ENCODE measurements at places on chromosomes 2 and 18.
A peak's percentile ranks its signal among the peaks of the same experiment; 100 is the strongest.

DNA sequence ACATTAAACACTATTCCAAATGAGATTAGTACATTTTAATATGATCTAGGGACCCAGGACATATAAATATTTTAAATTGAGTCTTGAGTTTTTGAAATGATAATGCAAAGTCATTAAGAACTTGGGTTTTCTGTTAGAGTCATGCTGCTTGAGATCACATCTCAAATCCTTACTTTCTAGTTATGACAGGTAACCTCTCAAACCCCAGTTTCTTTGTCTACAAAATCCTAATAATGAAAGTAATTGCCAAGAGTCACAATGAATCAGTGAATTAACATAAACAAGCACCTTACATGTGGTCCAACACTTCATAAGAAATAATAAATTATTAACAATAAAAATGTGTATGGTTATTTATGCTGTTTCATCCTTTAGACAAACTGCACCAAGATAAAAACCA, 607.6 kb downstream of the LRP1B start:
- no peak for DNase-seq

DNA sequence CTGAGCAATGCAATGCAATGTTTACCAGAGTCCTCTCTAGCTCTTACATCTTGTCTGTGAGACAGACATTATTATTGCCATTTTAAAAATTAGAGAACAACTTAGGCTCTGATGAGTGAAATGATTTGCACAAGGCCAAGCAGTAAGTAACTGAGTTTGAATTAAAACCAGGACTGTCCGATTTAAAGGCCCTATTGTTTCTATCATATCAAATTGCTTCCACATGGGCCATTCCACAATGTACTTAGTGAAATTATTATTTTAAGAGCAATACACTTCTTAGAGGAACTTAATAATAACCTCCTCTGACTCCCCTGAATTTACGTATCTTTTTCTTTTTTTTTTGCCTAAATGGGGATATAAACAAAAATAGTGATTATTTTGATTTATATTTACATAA, 64.6 kb downstream of the PLCL1 start:
- peak; percentile 24 for DNase-seq

- no peak for DNase-seq
These were observed 121.1 kb upstream of the PID1 start for GRCh38 chr2:229392196-229392595.

- DNase-seq = peak; percentile 60
These were observed 11.6 kb upstream of the HNMT start for GRCh38 chr2:137952586-137953129.

DNA sequence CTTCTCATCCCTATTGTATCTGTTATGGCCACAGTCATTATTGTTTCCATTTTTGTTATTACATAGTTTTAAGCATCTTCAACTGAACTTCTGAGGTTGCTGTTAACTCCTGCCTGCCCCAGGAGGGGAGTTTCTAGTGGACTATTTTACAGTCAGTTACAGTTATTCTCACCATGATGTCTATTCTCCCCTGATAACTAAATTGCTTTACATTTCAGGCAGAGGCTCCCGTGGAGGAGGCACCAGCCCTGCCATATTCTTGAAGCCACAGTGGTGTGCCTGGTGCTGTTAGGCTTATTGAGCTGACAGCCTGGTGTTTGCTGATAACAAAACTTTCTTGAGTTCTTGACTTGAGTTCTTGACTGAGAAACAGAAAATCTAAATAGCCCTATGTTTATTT, 256.4 kb downstream of the TFCP2L1 start:
- DNase-seq = no peak

GRCh38 chr2:105129722-105130232, 91.9 kb downstream of the MRPS9 start:
- DNase-seq = no peak

- DNase-seq = no peak
These were observed 23.1 kb upstream of the TFPI start for GRCh38 chr2:187577310-187577709.

- DNase-seq = no peak
These were observed 112.0 kb upstream of the SLC66A3 start for GRCh38 chr2:11043245-11043644.

DNA sequence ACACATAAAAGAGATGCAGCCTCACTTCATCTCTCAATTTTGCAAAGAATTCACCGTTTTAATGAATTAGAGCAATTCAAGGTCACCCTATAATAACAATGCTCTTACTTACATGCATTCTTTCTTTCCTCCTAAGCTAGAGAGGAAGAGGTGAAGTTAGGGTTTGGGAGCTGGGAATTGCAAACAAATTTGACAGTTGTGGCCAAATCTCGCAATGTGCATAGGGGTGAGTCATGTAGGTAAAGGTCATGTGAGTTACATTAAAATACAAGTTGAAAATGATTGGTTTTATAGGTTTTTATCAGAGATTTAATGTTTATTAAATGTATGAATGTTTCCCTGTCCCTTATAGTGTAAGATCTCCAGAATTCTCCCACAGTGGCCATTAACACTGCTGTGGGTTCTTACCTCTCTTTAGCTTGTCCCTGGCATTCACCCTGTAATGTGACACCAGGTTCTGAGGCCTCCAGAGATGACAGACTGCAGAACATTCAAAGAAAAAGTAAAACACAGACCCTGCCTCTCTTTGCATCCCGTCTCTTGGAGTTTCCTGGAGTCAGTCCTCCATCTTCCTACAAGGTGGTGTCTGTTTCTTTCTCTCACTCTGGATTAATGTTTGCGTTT, 53.7 kb upstream of the LGALSL start:
- DNase-seq = no peak

DNA sequence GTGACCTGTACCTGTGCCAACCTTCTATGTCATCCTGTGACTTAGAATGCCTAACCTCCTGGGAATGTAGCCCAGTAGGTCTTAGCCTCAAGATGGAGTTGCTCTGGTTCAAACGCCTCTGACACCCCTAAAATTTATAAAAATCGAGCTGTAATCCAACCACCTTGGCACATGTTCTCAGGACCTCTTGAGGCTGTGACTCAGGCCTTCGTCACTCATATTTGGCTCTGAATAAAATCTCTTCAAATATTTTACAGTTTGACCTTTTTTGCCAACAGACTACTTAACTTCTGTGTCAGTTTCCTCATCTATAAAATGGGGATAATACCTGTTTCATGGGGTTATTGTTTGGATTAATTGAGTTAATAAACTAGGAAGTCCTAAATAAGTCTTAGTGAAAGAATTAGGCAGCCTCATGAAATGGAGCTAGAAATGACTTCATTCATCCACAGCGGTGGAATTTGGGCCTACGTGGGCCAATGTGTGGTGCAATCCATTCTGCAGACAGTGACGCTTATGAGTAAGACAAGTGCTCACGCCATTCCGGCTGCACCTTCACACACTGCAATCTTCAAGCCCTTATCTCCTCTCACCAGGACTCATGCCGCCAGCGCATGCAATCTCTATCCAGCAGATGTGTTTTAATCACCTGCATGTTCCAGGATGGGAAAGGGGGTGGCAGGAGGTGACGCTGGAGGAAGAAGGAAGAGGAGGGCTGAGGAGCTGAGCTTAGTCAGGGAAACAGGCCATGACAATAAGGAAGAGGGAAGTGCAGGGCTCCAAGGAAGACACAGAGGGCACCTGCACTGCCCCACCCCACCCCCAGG, 2.0 kb upstream of the UBE2F start:
- DNase-seq = no peak

DNA sequence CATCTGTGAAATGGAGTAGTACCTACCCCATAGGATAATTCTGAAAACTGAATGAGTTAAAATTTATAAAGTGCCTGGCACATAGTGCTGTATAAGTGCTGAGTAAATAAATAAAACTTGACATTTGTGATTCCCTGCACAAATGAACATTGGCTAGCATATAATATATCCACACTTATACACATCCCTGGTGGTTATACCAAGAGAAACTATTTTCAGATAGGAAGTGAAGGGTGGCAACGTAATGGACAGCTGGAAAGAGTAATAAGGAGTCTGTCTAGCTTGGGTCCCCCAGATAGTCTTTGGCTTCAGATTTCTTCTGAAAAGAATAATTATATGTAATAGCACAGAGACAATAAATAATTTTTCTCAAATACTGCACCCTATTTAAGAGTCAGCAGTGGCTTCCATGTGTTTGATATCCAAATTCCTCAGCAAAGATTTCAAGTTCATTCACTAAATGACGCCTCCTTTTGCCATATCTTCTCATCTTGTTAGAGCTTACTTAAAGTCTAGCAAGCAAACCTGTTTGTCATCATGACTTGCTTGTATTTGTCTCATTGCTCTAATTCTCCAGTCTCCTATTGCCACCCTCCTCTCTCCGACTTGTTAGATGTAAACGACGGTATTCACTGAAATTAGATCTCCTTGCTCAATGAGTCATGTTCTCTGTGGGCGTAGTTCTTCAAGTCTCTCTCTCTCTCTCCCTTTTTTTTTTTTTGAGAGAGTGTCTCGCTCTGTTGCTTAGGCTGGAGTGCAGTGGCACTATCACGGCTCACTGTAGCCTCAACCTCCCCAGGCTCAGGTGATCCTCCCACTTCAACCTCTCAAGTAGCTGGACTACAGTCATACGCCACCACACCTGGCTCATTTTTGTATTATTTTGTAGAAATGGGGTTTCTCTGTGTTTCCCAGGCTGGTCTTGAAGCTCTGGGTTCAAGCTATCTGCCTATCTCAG, 8.7 kb upstream of the ADGRF3 start:
- DNase-seq = peak; percentile 79

DNA sequence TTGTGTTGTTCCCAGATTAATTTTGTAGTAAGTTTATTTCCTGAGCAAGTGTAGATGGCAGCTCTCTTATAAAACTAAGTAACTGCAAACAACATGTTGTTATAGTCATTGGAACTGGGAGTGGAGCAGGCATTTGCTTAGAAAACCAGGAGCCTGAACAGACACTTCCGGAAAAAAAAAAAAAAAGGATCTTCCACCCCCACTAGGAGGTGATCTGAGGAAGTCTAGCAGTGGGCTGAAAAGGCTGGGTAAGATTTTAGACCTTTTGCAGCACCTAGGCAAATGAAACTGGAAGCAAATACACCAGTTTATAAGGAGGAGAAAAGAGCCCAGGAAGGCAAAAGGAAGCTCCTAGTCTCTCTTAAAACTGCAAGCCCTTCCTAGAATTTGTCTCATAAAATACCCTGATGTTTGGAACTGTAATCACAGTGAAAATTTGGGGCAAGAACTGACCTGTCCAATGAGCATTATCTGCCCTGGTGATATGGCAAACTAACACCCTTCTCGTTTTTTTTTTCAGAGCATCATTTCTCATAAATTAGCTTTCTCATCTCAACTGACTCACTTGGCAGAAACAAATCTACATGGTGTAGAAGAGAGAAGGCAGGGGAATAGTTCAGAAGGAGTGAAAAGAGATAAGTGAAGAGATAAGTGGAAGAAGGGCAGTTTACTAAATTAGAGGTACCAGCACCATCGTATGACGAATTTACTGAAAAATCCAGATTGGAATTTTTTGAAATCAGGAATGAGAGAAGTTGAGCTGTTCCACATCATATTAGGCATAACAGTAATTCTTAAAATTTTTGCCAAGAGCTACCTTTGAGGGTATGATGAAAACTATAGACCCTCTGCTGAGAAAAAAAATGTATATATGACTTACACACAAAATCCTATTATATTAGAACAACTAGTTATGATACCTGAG, 4.2 kb upstream of the CCNYL1 start:
- no peak for DNase-seq

GRCh38 chr2:29044459-29044858, 29.9 kb downstream of the PCARE start:
- no peak for DNase-seq

GRCh38 chr2:181738074-181738473, 57.8 kb upstream of the NEUROD1 start:
- no peak for DNase-seq

GRCh38 chr18:9354256-9354655, 19.7 kb downstream of the TWSG1 start:
- no peak for DNase-seq

- DNase-seq = no peak
These were observed 39.4 kb downstream of the TMEM18 start for GRCh38 chr2:637804-638203.

GRCh38 chr2:52698408-52698807, 1069.2 kb upstream of the CHAC2 start:
- DNase-seq = no peak

DNA sequence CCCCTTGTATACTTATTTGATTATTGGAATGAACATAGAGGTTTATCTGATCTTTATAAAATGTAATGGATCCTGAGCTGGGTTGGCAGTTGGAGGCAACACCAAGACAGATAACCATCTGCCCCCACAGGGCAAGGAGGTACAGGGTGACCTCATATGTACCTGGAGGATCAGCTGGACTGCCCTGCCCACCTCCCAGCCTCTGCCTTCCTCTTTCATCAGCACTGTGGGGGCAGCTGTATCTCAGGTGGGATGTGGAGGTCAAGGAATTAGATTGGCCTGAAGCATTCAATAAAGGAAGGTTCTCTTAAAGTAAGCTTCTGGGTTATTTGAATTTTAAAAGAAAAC, 92.6 kb downstream of the LYPD6 start:
- no peak for DNase-seq

- DNase-seq = peak; percentile 26
These were observed 37.3 kb upstream of the BMP10 start for GRCh38 chr2:68908392-68908970.

DNA sequence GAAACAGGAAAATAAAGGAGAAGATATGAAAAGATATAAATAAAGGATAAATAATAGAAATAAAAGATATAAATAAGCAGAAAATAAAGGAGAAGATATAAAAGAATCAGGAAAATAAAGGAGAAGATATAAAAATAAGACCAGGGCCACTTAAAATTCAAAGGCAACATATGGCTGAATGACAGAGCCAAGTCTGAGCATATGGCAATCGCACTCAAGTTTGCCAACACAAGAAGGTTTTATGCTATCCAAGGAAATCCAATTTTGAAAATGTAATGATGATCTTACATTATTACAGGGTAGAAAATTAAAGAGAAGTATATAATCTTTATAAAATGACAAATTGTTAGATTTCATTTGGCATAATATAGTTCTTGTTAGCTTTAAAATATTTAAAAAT, 33.6 kb downstream of the USP40 start:
- no peak for DNase-seq

DNA sequence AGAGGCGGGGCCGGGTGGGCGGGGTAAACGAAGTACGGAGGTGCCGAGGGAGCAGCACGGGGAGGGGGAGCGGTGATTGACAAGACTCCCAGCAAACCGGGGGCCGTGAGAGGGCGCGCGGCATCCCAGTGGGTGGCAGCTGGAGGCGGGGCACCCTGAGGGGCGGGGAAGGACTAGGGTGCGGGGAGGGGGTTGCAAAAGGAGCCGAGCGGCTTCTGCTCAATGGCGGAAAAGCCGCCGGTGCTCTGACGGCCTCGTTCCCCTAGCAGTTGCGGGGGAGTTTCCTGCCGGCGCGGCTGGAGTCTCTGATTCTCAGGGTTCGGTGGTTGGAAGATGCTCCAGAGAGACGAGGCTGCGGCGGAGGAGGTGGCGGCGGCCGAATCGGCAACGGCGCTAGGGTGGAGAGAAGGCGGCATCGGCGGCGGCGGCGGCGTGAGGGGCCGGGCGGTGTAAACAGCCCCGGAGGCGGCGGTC, at the start of gene PPM1B:
PPM1B (plus strand) TSS at position 195 of the 474 bp plus-strand sequence. CDS start 32,325 bp downstream, outside the sequence.
- DNase-seq = no peak

- DNase-seq = peak; percentile 25
These were observed 13.1 kb downstream of the TMEM131 start for GRCh38 chr2:97982621-97983020.

GRCh38 chr18:8657050-8657820, 48.0 kb downstream of the RAB12 start:
- no peak for DNase-seq

GRCh38 chr2:154361276-154361675, 337.2 kb upstream of the KCNJ3 start:
- no peak for DNase-seq

Data from fibroblast of skin of abdomen (primary cell).